ENCODE measurements at places on chromosomes 12 and 14. TPM values are rescaled to one million over a fixed set of nuclear protein-coding genes. Genes with fewer than 3 reads are reported as not detected.

IL22 gene
- not detected for total RNA-seq

BDKRB1 gene
- 0.31 TPM for total RNA-seq

HOXC9 gene
- total RNA-seq = not detected

FBRSL1 gene
- 53.0 TPM for total RNA-seq

CDKN3 gene
- not detected for total RNA-seq

TAS2R7 gene
- not detected for total RNA-seq

LRP1-AS gene
- total RNA-seq = not detected

KCNMB4 gene
- total RNA-seq = 3.9 TPM

RIMKLB gene
- total RNA-seq = 46.7 TPM
